ENCODE measurements at places on chromosomes 11 and 22.

GRCh38 chr22:24330636-24331035 lies 60.0 kb downstream of the SPECC1L start:
- peak; percentile 26 for DNase-seq

DNA sequence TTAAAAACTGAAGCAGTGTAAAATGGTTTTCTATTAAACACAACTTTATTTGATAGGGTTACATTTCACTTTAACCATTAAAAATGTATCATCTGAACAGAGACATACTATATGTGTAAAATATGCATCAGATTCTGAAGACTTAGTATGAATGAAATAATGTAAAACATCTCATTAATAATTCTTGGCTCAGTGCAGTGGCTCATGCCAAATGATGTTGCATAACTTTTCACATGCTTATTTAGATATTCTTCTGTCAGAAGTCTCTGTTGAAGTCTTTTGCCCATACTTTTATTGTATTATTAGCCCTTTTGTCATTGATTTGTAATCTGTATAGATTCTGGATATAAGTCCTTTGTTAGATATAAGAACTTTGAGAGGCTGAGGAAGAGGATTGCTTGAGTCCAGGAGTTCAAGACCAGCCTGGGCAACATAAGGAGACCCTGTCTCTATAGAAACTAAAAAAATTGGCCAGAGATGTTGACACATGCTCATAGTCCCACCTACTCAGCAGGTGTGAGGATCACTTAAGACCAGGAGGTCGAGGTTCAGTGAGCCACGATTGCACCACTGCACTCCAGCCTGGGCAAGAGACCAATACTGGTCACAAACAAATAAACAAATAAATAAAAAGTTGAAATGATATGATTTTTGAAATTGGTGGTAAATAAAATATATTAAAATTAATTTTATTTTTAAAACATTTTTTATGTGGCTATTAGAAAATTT lies 73.8 kb upstream of the PARVA start:
- no peak for DNase-seq

- DNase-seq: peak; percentile 17
These were observed 139.4 kb downstream of the TEAD1 start for GRCh38 chr11:12813371-12814225.

DNA sequence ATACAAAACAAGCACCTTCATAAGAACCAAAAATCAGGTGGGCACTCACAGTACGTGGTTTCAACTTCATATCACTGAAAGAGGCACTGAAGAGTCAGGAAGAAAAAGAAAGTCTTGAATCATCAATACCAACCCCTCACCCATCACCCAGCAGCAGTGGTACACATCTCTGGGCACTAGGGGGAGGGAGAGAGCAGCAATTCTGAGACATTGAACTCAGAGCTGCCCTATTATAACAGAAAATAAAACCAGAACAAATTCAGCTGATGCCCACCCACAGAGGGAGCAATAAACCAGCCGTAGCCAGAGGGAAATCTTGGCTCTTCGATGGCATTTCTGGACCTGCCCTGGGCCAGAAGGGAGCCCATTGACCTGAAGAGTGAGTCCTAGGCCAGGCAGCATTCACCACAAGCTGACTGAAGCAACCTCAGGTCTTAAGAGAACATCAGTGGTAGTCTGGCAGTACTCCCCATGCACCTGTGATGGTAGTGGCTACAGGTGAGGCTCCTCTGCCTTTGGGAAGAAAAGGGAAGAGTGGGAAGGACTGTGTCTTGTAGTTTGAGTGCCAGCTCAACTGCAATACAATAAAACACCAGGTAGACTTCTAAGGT lies 42.2 kb upstream of the FAM181B start:
- DNase-seq: peak; percentile 85

- no peak for DNase-seq
These were observed 7.4 kb downstream of the ZFTA start for GRCh38 chr11:63761188-63761587.
